C1 segment of cervical spinal cord (tissue), 14 donors: ENCODE measurements at places on chromosomes 3 and 15.

DNA sequence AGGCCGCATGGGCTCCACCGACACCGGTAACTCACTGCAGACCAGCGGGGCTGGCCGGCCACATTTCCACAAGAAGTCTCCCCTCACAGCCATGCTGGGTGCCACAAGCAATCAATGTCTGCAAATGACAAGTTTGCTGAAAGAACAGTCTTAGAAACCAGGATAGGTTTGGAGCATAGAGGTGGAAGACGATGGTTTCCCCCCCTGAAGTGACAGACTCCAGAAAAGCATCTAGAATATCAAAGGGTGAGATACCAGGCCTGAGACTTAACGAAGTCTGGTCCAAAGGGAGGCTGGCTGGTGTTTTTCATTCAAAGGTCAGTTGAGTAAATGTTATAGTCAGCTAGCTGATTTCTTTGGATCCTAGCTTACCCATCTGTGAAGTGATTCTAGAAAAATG, 50.0 kb upstream of the WNT5A start:
- no peak for DNase-seq

DNA sequence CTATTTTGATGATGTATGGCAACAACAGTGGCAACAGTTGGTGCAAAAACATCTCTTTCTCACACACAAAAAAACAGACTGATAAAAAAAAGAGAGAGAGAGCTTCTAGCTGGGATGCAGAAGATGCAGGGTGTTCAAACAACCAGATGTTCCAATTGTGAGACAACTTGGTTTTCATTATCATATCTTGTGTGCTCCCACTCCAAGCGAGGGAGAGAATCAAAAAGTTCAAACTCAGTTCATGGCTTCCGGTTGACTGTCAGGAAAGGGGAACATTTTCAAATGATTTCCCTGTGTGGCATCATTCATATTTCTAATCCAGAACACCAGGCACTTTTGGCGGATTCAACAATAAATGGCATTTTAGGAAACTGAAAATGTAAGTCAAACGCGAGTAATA, 72.1 kb downstream of the RSL24D1 start:
- DNase-seq, result no peak

- DNase-seq, result no peak
These were observed 147.3 kb upstream of the UBE2E2 start for GRCh38 chr3:23055733-23056376.

DNA sequence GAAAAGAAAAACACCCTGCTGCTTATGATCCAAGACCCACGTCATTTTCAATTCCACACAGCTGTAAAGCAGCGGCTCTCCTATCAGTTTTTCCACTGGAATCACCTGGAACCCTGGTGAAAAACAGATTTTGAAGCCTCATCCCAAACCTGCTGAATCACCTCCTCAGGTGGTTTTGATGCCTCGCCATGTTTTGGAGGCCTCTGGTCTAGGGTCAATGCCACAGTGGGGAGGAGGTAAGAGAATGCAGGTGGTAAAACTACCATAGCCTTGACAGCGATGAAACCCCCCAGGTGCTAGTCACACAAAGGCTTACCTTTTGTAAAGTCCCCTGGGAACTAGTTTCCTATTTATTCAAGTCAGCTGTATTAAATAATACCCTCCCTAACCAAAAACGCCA, 24.8 kb downstream of the MYO1E start:
- DNase-seq, result no peak

DNA sequence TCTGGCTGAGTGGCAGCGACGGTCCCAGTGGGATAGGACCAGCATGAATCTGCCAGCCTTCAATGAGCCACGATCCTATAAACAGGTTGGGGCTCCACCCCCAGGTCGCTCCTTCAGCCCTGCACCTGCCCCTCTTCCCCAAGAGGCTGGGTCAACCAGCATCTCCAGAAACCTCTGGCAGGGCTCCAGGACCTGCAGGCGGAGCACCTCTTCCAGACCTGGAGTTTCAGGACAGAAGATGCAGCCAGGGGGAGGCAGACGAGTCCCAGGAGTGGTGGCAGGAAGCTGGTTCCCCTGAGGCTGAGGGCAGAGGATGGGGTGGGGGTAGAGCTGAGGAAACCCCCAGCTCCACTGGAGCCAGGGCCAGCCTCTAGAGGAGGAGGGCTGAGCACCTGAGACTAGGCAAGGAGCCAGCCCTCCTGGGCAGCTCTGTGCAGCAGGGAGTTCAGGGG, at the start of gene PLA2G4D:
Gene PLA2G4D, minus strand, starts transcription at position 51 of the 452 bp plus-strand sequence. CDS start 103 bp downstream, outside the sequence.
- DNase-seq, result no peak

GRCh38 chr3:158727206-158728060, 4.8 kb downstream of the RARRES1 start:
- DNase-seq, result peak; percentile 31

DNA sequence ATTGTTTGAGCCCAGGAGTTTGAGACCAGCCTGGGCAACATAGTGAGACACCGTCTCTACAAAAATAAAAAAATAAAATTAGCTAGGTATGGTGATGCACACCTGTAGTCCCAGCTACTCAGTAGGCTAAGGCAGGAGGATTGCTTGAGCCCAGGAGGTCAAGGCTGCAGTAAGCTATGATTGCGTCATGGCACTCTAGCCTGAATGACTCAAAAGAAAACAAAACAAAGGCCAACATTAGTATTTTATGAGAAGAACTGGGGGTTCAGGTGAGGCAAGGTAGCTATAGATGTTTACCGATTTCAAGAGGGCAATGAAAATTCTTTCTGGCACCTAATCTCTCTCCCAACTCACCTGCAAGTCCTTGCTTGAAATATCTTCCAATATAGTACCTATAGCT, 77.2 kb downstream of the GREM1 start:
- DNase-seq, result no peak

DNA sequence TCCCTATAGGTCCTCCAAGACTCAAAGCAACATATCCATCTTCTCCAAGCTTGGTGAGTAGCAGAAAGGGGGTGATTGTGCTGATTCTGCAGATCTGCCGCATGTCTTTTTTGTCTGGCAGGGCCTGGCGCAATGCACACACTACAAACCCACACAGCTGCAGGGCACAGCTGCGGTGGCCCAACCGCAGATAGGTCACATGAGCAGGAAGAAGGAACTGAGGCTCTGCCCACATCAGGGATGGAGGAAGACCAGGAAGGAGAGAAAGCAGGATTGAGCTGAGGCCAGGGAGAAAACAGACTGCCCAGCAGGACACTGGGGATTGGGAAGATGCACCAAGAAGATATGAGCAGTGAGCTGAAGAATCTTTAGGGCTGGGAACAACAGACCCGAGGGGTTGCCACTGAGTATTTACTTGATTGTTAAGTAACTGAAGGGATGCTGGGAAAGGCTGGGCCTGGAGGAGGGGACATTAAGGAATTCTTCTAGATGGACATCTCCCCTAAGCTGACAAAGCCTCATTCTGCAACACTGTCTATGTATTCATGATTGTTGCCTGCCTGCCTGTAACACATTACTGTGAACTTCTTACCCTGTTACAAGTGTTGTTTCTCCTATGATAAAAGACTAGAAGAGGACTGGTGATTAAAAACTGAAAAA, 126.7 kb downstream of the MYLK start:
- DNase-seq, result peak; percentile 65

DNA sequence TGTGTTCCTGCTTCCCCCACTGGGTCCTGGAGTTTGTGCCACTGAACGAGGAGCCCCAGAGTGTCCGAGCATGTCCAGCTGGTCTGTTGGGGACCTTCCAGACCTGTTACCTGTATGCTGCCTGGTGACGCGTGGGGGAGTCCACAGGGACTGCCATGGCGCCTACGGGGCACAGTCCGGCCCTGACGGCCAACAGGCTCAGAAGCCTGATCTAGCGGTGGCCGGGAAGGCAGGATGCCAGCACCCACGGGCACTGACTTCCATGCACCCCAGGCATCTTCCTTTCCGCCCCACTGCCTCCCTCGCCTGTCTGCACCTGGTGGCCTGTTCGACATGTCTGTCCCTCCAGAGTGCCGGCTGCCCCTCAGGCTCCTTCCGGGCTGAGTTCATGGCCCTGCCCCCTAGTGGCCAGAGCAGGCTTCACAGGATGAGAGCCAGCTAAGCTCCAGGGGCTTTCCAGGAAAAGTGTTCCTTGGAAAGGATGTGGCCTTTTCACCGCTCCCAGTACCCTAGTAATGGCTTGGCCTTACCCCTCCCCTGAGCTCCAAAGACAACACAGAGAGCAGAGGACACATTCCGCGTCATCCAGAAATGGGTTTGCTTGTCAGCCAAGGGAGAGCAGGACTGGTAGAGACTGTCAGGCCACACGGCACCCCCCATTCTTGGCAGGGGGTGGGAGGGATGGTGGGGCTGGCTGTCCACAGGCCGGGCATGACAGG, 35.7 kb downstream of the NGRN start:
- no peak for DNase-seq

DNA sequence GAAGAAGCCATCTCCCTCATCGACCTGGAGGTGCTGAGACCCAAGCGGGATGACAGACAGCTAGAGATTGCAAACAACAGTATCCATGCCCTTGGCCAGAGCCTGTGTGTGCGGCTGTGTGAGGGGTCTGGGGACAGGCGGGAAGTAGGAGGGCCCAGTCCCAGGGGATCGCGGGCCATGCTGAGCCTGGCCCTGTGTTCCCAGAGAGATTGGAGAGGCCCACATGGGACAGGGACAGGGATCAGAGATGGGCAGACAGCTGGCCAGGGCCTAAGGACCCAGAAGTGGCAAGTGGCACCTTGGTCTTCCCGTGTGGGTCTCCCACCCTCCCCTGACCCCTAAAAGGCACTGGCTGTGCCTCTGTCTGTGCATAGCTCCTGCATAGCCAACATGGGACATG, 10.9 kb upstream of the RHO start:
- DNase-seq, result no peak

GRCh38 chr15:25936004-25936403, 72.9 kb upstream of the ATP10A start:
- DNase-seq, result no peak

DNA sequence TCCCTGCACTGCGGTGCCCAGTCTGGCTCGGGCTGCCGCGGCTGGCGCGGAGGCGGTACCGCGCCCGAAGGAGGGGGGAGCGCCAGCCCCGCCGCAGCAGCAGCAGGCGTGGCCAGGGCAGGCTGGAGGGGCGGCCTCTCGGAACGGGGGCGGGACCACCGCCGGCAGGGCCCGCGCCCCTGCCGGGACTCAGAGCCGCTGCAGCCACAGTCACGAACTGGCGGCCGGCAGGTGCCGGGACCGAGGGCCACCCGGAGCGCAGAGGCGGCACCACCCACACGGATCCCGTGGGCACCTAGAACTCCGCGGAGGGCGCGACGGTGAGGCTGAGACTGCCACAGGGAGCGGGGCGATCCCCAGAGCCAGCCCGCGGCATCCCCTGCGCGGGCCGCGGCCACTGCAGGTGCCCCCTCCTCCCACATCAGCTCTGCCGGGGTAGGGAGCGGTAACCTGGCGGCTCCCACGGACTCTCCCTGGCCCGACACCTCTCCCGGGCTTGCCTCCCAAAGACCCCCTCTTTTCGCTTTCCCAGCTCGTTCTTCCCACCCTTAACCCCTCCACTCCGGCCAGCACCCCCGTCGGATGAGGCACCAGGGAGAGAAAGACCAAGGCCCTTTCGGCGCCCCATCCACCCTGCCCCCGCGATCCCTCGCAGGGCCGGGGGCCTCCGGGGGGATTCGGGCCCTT, at the start of gene VWA5B2:
Gene VWA5B2, plus strand, starts transcription at position 192 of the 687 bp plus-strand sequence. CDS start 944 bp downstream, outside the sequence.
- no peak for DNase-seq

- no peak for DNase-seq
These were observed 278.9 kb downstream of the MEX3B start for GRCh38 chr15:81766829-81767475.

DNA sequence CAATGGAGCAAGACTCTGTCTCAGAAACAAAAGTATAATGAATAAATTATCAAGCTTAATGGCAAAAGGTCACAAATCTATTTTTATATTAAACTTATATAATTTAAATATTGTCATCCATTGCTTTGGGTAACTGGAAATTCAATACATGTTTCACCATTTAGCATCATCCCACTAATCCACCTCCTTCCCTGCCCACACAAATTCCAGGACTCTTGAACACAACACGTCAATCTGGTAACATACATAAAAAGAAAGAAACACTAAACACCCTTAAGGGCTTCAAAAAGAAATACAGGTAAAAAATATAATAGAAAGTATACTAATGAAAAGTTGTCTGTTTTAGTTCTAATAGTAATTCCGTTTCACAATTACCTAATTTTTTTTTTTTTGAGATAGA, 149.4 kb downstream of the STAG1 start:
- no peak for DNase-seq

DNA sequence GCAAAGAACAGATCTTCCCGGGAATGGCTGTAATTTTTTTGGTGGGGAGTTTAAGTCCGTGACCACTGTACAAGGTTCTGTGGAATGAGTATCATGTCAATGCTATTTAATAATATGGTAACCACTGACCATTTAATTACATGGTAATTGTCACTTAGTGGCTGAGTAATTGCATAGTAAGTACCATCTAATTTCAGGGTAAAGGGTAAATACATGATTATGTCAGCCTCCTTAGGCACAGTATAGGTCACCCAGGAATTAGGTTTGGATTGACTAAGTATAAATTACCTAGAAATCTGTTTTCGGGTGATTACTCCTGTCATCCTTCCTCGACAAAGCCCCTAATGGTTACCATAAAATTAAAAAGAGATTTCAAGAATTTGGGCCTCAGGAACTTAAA, 120.1 kb upstream of the AGBL1 start:
- DNase-seq, result no peak

DNA sequence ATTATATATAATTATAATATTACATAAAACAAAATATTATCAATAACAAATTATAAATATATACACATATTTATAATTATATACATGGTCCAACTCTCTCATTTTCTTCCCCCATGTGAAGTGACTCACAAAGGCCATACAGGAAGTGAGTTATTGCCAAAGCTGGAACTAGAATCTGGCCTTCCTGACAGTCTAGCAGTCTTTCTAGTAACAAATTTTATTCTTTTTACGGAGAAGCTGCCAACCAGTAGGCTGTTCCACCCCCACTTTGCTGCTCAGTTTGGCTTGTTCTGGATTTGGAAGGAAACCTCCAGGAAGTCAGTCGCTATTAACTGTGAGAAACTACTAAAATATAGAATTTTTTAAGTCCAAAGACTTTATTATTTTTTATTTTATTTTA, 79.6 kb downstream of the DHX36 start:
- DNase-seq, result no peak

GRCh38 chr3:116809208-116809607, 99.6 kb downstream of the TUSC7 start:
- DNase-seq, result no peak
